Stimulated activated CD4-positive, alpha-beta T cell treated with anti-CD3 and anti-CD28 coated beads, Interleukin-1b, Interleukin-23, amount 100 ng/mL, for 1 hour (primary cell): ENCODE measurements at places on chromosomes 11 and 22.

- DNase-seq: no peak
These were observed 283.7 kb upstream of the ANO5 start for GRCh38 chr11:21909145-21909544.

DNA sequence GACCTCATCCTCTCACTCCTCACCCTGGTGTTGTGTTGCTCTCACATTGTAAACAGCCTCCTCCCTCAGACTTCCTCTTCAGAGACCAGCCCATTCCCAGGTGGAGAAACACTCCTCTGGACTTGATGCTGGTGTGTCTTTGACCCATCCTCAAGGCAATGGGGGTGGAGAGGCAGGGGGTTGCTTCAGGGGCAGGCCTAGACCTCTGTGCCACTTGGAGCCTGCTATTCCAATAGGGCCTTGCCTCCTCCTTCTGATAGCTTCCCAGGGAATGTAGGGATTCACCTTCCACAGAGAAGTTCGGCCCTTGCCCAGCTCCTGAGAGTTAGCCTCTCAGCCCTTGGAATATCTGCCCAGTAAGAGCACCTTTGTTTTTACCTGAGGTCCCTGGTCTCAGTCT is 606.6 kb upstream of the CADM1 start:
- no peak for DNase-seq

DNA sequence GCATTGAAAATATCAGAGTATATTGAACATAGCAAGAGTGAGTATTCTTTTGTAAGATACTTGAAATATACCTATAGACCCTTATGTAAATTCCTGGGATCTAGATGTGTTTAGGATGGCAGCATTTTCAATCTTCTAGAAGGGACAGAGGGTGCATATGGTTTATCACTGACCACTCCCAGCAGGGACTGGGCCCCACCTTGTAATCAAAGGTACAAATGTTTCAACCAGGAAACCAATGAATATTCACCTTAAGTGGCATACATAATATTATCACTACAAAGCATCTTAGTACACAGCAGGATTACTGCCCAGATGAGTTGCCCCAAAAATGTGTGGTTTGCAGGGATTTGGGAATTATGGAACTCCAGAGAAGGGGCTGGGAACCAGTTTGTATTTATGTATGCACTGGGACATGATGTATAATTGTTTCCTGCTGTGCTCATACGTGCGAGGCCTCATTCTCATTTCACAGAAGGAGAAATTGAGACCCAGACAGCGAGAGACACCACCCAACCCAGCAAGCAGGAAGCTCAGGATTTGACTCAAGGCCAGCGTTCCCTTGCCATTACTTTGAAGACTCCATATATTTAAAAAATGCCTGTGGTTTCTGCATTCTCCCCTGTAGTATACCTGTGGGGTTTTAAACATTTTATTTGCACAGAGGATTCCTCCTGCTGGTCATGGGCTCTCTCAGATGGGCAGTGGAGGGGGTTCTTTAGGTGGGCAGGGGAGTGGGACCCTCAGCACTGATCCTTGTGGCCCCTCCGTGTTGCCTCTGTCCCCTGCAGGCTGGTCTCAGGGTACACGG is 5.2 kb downstream of the APOL4 start:
- DNase-seq: no peak

- DNase-seq: no peak
These were observed 7.2 kb downstream of the GATD1 start for GRCh38 chr11:769887-770641.

DNA sequence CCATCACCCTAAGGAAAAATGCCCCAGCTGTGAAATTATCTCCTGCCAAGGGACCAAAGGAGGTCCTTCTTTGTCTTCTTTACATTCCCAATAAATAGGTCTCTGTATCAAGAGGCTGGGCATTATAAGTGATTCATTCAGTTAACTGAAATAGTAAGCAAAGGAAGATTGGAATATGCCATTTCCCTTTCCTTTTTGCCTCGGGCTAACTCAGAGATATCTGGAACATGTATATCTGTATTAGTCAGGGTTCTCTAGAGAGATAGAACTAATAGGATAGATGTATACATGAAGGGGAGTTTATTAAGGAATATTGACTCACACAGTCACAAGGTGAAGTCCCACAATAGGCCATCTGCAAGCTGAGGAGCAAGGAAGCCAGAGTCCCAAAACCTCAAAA is 15.3 kb upstream of the CWF19L2 start:
- DNase-seq: no peak

DNA sequence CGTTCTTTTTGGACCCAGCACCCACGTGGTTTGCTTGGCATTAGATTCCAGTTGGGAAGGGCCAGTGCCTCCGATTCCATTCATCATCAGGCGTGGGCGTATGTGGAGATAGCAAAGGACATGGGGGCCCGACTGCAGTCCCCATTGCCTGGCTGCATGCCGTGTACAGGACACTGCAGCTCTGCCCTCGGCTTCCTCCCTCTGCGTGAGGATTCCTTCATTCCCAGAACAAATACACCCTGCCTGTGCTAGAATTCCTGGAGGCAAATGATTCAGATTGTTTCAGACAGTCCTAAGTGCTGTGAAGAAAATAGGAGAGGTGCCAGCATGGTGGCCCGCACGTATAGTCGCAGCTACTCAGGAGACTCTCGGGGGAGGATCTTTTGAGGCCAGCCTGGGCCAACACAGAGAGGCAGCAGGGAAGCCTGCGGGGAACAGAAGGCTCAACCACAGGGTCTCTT is 15.4 kb downstream of the DERL3 start:
- DNase-seq: no peak

- DNase-seq: no peak
These were observed 152.0 kb downstream of the LRRC4C start for GRCh38 chr11:41307296-41308080.

GRCh38 chr11:120270386-120270785 is 30.4 kb downstream of the POU2F3 start:
- no peak for DNase-seq

DNA sequence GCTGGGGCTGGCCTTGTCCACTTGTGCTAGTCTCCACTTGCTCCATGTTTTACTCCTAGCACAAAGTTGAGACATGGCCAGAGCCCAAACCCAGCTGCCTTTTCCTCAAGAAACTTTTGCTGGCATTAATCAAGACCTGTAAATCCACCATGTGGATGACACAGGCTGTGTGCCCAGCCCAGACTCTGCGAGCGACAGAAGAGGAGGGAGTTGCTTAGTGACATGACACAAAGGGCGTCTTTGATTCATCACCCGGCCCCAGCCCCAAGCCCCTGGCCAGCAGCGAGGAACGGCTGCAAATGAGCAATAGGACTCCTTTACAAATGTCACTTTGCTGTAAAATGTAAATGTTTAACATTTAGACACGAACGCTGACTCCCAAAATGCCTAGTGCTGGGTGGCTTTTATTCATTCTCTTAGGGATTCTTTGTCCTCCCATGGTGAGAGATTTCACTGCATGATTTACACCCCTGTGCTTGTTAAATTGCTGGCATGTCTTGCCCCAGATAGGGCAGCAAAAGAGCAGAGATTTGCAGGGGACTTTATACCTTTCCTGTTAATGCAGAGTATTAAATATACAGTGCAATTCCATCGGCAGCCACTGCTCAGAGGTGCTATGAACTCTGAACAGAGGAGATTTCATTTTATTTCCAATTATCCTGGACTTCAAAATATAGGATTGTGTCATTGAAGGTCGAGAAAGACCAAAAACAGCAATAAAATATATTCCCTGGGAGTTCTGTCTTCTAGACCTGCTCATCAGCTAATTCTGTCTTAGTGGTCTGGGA is 263.6 kb upstream of the NCAM1 start:
- DNase-seq: no peak

DNA sequence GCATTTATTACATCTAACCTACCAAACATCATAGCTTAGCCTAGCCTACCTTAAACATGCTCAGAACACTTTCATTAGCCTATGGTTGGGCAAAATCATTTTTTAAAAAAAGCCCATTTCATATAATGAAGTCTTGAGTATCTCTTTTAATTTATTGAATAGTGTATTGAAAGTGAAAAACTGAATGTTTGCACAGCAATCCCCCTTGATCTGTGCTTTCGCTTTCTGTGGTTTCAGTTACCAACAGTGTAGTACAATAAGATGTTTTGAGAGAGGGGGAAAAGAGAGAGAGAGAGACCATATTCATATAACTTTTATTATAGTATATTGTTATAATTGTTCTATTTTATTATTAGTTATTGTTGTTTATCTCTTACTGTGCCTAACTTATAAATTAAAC is 8.4 kb upstream of the MAP6 start:
- DNase-seq: no peak

DNA sequence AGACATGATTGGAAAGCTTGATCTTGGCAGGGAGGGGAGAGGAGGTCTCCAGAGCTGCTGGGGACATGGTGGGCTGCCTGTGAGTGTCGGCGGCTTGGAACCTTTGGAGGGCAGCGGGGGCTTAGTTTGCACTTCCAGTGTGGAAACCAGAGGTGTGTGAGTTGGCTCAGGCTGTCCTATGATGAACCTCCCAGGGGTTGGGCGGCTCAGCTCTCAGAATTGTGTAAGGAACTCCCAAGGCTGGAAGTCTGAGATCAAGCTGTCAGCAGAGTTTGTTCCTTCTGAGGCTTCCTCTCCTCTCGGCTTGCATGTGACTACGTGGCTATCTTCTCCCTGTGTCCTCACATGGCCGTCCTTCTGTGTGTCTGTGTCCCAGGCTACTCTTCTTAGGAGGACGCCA is 87.9 kb upstream of the B3GAT1 start:
- no peak for DNase-seq

DNA sequence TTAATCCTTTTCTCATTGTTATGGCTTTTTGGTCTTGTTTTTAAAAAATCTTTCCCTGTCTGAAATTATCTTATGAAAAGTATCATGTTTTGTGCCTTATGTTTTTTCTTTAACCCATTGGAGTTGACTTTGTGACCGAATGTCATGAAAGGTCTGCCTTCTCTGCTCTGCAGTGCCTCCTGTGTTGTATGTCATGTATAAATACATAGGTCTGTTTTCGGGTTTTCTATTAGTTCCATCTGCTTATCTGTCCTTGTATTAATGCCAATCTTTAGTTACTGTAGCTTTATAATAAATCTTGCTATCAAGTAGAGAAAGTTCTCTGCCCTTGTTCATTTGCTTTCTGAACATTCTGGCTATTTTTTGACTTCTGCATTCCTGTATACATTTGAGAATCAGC is 73.0 kb downstream of the ZBTB44 start:
- DNase-seq: no peak

GRCh38 chr22:17890245-17890671 is 116.0 kb upstream of the BID start:
- DNase-seq: no peak

DNA sequence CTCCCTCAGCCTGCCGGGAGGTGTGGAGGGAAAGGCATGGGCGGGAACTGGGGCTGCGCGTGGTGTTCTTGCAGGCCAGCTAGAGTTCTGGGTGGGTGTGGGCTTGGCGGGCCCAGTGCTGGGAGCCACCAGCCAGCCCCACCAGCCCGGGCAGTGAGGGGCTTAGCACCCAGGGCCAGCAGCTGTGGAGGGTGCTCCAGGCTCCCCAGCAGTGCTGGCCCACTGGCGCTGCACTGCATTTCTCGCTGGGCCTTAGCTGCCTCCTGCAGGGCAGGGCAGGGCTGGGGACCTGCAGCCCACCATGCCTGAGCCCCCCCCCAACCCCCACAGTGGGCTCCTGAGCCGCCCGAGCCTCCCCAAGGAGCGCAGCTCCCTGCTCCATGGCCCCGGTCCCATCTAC is 304.2 kb downstream of the KCNA4 start:
- no peak for DNase-seq

DNA sequence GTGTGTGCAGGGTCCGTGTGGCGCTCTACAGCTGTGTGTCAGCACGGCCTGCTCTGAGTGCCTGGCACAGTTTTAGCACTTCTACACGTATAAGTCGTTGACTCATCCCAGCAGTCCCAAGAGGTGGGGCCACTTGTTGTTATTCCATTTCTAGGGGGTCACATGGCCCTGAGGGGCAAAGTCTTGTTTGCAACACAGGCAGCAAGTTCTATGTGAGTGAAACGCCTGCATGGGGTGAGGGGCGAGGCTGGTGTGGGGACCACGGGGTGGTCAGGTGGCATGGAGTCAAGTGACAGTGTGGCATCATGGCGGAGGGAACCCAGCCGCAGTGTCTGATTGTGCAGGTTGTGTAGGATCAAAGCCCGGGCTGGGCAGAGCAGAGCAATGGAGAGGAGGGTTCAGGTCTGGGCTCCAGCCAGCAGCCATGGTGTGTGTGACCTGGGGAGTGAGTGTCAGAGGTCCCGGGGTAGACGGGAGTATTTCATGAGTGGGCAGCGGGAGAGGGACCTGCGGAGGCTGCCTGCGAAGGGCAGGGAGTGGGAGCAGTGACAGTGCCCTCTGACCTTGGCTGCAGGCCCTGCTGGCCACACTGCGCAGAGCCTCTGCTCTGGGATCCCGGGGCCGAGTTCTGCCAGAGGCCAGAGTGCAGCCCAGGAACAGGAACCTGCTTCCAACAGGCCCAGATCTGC is 27.9 kb downstream of the SHANK3 start:
- DNase-seq: no peak

DNA sequence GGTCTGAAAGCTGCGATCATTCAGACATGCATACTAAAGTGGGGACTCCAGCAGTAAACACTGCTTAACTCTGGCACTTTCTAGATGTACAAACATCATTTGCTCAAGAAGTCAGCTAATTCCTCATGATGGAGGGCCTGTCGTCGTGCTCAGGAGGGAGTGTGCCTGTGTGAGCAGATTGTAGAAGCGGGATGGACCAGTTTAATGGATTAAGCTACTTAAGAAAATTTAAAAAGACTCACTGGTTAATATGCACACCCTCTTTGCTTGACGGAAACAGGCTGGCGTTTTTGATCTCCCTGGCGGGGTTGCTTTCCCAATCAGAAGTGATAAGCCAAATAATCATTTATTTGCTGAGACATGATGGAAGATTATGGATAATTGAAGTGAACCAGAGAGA is 79.0 kb downstream of the LDLRAD3 start:
- no peak for DNase-seq

DNA sequence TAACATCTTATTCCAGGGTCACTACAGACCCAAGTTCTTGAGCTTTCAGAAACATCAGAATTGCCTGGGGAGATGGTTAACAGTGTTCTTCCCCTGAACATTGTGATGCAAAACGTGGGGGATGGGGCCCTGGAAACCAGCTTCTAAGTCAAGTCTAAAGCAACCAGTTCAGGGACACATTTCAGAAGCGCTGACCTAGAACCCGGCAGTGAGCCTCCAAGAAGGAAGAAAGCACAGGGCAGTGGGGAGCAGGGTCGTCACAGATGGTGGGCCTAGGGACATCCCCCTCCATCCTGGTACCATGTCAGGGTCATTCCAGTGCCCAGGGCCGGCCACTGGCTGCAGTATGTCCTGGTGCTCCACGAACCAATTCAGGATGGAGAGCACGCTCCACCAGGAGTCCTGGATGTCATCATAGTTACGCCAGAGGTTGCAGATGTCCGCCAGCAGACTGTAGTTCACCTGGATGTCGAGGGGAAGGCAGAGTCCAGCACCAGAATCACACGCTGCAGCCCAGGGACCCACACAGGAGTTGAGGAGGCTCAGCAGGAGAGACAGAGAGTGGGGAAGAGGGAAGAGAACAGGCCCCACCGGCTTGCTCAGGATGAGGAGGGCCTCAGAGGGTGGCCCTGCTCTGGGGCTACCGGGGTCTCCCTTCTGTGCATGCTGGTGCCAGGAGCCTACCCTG is 5.0 kb downstream of the NAGA start:
- no peak for DNase-seq

- no peak for DNase-seq
These were observed 233.0 kb downstream of the FAM76B start for GRCh38 chr11:95556342-95557163.

- no peak for DNase-seq
These were observed 7.1 kb upstream of the LTO1 start for GRCh38 chr11:69682221-69682620.
